Sigmoid colon (tissue), 7 donors: ENCODE measurements at places on chromosomes 11 and 22. TPM values are rescaled to one million over a fixed set of nuclear protein-coding genes. Genes with fewer than 3 reads are reported as not detected.

GRCh38 chr22:31302006-31302405 lies 9.7 kb upstream of the PIK3IP1 start:
- H3K4me3 ChIP-seq: no peak overlapping the region
- H3K4me1 ChIP-seq: peaks cover 2% of the 10 kb centered on the region
- no peak for DNase-seq
- H3K27me3 ChIP-seq: no peaks in the 10 kb centered on the region

- no peak overlapping the region for H3K27ac ChIP-seq
- no peak for DNase-seq
- H3K27me3 ChIP-seq: peaks cover 27% of the 10 kb centered on the region
- no peaks in the 10 kb centered on the region for H3K36me3 ChIP-seq
Measured at GRCh38 chr22:49488943-49489342, 338.7 kb downstream of the BRD1 start.

DNA sequence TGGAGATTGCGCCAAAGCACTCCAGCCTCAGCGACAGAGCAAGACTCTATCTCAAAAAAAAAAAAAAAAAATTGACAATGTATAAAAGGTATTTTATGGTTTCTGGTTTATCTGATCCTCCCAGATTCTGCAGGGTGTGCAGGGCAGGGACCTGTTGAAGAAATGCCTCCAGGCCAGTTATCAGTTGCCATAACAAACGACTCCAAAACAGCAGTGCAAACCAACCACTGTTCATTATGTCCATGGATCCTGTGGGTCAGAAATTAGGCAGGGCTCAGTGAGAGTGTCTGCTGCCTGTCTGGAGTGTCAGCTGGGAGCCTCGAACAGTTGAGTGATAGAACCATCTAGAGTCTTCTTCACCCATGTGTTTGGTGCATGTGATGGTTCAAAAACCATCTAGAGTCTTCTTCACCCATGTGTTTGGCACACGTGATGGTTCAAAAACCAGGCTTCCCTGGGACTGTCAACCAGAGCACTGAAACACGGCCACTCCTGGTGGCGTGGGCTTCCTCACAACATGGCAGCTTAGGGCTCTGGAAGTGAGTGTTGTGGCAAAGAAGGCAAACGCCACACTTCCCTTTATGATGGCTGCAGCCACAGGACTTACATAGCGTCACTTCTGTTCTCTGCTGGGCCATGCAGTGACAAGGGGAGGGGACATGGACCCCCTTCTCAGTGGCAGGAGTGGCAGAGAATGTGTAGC lies 115.1 kb upstream of the CRYBB3 start:
- H3K27me3 ChIP-seq: no peaks in the 10 kb centered on the region
- no peak overlapping the region for H3K27ac ChIP-seq
- H3K36me3 ChIP-seq: no peaks in the 10 kb centered on the region
- no peak overlapping the region for H3K4me3 ChIP-seq

- no peaks in the 10 kb centered on the region for H3K36me3 ChIP-seq
- DNase-seq: no peak
- H3K4me1 ChIP-seq: peaks cover 40% of the 10 kb centered on the region
- H3K27ac ChIP-seq: no peak overlapping the region
Measured at GRCh38 chr11:3902441-3902840, 47.0 kb downstream of the STIM1 start.

Gene GLYAT
- not detected for total RNA-seq

GRCh38 chr11:128772814-128773213 lies 78.9 kb downstream of the FLI1 start:
- no peak for DNase-seq
- H3K4me1 ChIP-seq: peaks cover 7% of the 10 kb centered on the region
- no peaks in the 10 kb centered on the region for H3K36me3 ChIP-seq
- no peak overlapping the region for H3K27ac ChIP-seq

- peaks cover 12% of the 10 kb centered on the region for H3K4me1 ChIP-seq
- no peak overlapping the region for H3K27ac ChIP-seq
- no peaks in the 10 kb centered on the region for H3K27me3 ChIP-seq
Measured at GRCh38 chr11:122723576-122723975, 68.1 kb downstream of the UBASH3B start.

DNA sequence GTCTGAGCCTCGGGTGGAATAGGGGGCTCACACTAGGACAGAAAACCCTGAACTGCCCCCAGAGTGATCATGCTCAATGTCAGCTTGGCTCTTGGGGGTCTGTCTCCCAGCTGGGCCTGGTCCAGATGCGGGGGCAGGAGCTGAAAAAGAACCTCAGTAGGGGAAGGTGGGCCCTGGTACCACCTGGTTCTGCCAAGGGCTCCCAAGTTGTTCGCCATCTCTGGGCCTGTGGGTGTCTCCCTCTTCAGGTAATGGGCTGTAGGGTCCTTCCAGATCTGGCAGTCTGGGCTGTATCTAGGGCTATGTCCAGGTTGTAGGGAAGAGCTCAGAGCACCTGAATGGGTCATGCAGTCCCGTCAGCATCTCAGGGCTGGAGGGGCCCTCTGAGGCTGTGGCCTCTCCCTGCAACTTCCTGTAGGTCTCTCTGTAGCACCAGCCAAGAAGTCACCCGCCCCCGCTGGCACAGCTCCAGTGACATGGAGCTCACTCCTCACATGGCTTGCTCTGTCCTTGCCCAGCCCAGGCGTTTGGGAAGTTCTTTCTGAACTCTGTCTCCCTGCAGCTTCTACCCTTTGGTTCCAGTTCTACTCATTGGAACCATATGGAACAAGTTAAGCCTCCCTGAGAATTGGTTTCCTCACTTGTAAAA lies 33.0 kb upstream of the SOX10 start:
- H3K4me3 ChIP-seq: no peak overlapping the region
- no peaks in the 10 kb centered on the region for H3K36me3 ChIP-seq
- peak overlapping the region; percentile 77 for H3K27ac ChIP-seq
- no peaks in the 10 kb centered on the region for H3K27me3 ChIP-seq

GRCh38 chr11:117633186-117633754 lies 163.7 kb downstream of the DSCAML1 start:
- H3K4me1 ChIP-seq: no peaks in the 10 kb centered on the region
- peak; percentile 33 for DNase-seq
- H3K4me3 ChIP-seq: no peak overlapping the region
- H3K27ac ChIP-seq: no peak overlapping the region
- no peaks in the 10 kb centered on the region for H3K27me3 ChIP-seq

Gene CASP5
- not detected for total RNA-seq

Gene MAP6
- total RNA-seq: 10.7 TPM

DNA sequence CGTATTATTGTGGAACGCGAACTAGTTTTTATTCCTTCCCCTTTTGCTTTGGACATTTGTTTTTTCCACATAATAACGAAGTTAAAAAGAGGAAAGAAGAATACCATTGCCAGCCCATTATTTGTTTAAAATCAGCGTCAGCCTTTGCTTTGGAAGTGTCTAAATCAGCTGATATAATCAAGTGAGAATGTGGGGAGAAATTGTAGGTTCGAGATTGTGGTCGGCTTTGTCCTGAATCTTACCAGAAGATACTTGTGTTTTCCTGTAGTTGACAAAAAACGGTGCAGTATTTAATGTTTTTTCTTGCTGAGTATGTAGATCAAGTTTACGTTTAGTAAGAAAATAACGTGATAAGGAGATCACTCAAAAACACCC lies 935 bp downstream of the ZNF143 start:
- no peak for DNase-seq
- no peaks in the 10 kb centered on the region for H3K36me3 ChIP-seq
- peak overlapping the region; percentile 100 for H3K27ac ChIP-seq
- peak overlapping the region; percentile 65 for H3K4me3 ChIP-seq
- no peaks in the 10 kb centered on the region for H3K27me3 ChIP-seq
- peaks cover 26% of the 10 kb centered on the region for H3K4me1 ChIP-seq

GRCh38 chr11:6377902-6378639 lies 12.2 kb upstream of the SMPD1 start:
- no peak overlapping the region for H3K4me3 ChIP-seq
- no peak for DNase-seq
- no peaks in the 10 kb centered on the region for H3K36me3 ChIP-seq
- H3K4me1 ChIP-seq: no peaks in the 10 kb centered on the region
- no peaks in the 10 kb centered on the region for H3K27me3 ChIP-seq

Gene PRRG4
- 1.6 TPM for total RNA-seq
